Ovary (tissue), 10 donors: ENCODE measurements at places on chromosomes 6 and 20. TPM values are rescaled to one million over a fixed set of nuclear protein-coding genes. Genes with fewer than 3 reads are reported as not detected.
A peak's percentile ranks its signal among the peaks of the same experiment; 100 is the strongest.

GRCh38 chr20:7094438-7094997 lies 327.0 kb downstream of the BMP2 start:
- DNase-seq = no peak

- DNase-seq = no peak
These were observed 48.9 kb upstream of the ECHDC1 start for GRCh38 chr6:127392301-127392700.

GRCh38 chr6:110358553-110359160 lies 508 bp upstream of the METTL24 start:
- DNase-seq = no peak

DNA sequence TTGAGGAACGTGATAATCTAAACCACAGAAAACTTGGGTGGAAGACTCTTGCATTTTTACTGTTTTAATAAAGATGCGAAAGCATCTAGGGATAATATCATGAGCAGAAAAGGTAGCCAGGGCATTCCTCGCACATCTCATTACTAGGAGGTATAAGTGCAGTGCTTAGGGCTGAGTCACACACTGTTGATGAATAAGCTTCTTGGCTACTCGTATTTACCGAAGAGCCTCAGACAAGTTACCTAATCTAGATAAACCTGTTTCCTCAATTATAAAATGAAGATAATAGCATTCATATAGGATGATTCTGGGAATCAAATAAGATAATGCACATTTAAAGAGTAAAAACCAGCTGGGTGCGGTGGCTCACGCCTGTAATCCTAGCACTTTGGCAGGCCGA lies 780 bp upstream of the KIAA0319 start:
- no peak for DNase-seq

DNA sequence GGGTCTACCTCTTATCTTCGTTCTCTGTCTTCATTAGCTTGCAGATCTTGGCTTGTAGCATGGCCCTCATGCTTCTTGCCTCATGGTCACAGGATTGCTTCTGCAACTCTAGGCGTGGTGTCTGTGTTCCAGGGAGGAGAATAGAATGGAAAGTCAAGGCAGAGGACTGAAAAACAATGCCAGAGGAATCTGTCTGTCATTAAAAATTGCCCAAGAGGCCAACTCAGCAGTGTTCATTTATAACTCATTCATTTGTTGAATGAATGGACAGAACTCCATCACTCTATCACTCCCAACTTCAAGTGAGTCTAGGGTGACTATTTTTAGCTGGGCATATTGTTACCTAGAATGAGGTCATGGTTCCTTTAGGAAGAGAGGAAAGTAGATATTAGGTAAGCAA lies 179.6 kb downstream of the UST start:
- no peak for DNase-seq

DNA sequence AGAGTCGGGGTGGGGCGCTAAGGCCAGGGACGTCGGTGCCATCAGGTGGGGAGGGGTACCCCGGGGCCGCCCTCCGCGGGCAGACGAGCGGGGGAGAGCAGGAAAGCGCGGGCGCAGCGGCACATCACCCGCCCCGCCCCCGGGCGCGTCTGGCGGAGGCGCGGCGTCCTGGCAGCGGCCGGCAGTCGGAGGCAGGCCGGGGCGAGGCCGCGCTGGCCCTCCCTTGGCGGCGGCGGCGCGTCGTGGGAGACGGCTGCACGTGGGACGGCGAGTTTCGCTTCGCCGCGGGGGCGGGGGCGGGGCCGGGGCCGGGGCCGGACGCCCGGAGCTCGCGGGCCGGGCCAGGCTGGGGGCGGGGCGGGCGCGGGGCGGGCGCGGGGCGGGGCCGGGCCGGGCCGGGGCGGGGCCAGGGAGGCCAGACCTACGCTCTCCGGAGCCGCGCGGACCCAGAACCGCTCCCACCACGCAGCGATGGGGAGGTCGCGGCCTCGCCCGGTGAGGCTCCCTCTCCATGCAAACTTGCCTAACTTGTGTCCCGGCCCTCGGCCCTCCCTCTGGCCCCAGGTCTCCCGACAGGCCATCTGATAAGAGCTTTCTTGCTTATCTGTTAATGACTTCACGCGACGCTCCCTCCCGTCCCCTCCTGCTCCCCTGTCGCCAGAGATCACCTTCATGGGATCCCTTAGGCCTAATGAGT lies 12.5 kb downstream of the ITPR3 start:
- peak; percentile 76 for DNase-seq

Gene ITCH
- 48.6 TPM for total RNA-seq
